CD4-positive, alpha-beta T cell treated with Interleukin-4 for 1 hour (primary cell): ENCODE measurements at places on chromosomes 4 and X.
A peak's percentile ranks its signal among the peaks of the same experiment; 100 is the strongest.

- no peak for DNase-seq
Measured at GRCh38 chr4:94298725-94299252, 43.8 kb downstream of the HPGDS start.

DNA sequence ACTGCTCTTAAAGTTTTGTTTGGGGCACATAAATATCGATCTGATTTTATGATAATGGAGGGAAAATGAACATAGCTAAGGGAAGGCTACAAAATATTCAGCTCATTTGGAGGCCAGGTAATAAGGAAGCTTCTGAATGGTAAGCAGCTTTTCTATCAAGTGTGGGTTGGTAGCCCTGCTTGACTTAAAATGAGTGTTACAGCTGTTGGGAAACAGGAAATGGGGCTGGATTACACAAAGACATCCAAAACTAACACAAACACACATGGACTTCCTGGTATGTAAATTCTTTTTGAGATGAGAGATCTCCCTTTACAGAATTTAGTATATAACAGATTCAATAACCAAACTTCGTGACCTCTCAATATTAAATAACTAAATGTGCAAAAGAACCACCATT lies 58.0 kb downstream of the FGF16 start:
- no peak for DNase-seq

GRCh38 chr4:106585915-106586349 lies 217.4 kb upstream of the GIMD1 start:
- DNase-seq, result no peak

- DNase-seq, result no peak
Measured at GRCh38 chrX:150845091-150845490, 53.4 kb downstream of the CD99L2 start.

- no peak for DNase-seq
Measured at GRCh38 chr4:98996056-98996764, 689 bp downstream of the METAP1 start.

DNA sequence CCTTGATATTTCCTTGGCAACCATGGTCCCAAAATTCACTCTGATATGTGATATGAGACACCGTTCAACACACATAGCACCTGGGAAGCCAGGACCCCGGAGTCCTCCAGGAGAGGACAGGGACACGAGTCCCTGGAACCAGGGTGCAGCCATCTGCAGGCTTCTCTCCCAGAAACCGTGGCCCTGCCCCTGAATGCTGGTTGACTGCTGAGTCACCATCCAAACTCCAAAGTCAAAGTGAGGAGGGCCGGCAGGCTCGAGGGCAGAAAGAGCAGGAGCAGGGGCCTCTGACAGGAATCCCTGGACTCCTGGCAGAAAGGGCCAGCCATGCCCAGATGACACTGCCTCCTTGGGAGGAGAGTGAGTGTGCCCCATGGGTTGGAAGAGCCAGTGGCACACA lies 6.9 kb upstream of the PNMA6A start:
- no peak for DNase-seq

DNA sequence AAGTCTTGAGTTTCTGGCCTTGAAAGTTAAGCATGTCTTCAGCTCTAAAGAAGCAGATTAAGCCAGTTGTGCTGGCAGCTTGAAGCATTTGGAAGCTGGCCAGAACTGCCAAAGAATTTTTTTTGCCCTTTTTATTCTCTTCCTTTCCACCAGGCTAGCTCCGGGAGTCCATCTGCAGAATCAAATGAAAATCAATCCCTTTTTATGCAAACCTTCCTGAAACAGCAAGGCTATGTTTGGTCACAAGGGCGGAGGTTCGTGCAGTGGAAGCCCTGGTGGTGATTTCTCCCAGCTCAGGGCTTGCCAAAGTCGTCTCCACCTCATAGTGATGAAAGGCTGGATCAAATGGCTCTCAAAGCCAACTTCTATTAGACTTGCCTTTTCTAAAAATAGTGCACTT lies 21.6 kb upstream of the C4orf54 start:
- no peak for DNase-seq

DNA sequence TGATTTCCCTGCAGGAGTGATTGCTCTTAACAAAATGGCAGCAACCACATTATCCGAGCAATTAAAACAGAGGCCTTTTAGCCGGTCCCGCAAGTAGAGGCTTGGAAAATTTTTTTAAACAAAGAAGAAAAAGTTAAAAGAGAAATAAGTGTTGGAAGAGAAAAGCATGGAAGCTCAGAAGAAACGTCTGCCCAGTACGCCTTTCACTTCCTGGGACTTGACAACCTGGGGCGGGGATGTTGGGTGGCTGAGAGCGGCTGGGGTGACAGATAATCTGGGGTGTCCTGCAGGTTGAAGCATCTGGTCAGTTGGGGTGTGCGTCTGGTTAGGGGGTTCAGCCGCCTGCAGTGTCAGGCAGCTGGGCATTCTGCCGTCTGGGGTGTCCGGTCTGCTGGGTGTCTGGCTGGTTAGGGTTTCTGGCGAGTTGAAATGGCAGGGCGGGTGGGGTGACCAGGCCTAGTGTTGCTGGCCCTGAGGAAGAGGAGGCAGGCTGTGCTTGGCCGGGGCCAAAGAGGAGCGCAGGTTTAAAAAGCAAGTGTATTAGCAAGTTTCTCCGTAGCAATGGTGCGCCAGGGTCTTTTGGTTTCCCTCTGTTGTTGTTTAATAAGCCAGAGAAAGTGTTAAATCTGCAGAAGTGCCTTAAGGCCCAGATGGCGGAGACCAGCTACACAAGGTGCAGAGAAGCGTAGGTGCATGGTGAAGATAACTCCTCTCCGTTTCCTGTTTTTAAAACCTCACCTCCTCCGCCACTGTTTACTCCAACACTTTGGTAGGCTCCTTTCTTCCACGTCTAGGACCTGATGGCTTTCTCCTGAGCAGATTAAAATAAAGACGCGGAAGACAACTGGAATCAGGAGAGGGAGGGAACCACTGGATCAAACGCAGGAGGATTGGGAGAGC lies 5.6 kb downstream of the HAND2 start:
- DNase-seq, result no peak

DNA sequence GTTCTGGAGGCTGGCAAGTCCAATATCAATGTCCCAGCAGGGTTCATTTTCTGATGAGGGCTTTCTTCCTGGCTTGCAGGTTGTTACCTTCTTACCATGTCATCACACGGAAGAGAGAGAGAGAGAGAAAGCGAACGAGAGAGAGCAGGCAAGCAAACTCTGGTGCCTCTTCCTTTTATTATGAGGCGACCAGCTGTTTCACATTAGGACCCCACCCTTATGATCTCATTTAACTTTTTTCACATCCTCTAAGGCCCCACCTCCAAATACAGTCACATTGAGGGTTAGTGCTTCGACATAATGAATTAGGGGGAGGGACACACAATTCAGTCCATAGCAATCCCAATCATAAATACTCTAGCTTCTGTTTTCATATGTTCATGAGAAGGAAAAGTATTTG lies 10.6 kb upstream of the GPR174 start:
- DNase-seq, result peak; percentile 82

DNA sequence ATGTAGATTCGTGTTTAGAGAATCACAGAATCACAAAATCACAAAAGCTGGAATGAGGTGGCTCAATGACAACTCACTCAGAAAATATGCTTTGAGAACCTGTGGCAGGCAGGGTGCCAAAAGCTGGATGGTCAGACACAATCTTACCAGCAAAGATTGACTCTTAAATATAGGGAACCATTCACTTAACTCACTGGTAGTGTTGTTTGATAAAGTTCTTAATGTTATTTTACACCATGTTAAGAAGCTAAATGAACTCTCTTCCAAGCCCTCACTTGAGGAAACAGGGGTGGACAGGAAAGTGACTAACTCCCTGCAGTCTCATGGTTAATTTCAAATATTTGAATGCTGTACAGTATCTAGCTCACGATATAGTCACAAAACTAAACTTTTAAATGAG lies 5.7 kb upstream of the SCOC start:
- no peak for DNase-seq

GRCh38 chr4:164572877-164573279 lies 181.1 kb upstream of the SMIM31 start:
- no peak for DNase-seq

DNA sequence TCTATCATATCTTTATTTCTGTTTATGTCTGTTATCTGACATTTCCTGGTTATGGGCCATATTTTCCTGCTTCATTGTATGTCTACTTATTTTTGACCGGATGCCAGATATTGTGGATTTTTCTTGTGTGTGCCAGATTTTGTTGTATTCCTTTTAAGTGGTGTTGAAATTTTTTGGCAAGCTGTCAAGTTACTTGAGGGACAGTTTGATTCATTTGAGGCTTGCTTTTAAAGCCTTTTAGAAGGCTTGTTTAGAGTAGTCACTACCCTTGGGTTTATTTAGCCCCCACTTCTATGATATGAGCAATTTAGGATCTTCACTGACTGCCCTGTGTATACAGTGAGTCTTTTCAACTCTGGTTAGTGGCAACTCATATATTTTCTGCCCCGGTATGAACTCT lies 29.2 kb upstream of the NPY2R start:
- DNase-seq, result no peak

GRCh38 chr4:83276299-83277040 lies 8.1 kb downstream of the COQ2 start:
- DNase-seq, result peak; percentile 25

- no peak for DNase-seq
Measured at GRCh38 chr4:87192145-87192919, 28.1 kb downstream of the KLHL8 start.

DNA sequence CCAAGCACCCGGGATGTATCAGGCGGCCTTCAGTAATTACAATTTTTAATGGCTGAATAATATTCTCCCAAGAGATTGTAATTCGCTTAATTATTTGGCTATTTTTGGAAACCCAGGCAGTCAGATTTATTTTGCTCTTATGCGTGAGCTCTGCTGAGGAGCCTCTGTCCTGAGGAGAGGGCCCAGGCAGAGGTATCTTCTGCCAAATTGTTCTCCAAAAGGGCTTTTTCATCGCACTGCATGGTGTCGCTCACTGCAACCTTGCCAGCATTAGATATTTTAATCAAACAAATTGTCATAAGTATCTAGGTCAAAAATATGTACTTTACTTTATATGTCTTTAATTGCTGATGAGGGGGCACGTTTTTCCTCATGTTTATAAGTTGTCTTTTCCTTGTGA lies 5.8 kb downstream of the ATP2B3 start:
- DNase-seq, result no peak

DNA sequence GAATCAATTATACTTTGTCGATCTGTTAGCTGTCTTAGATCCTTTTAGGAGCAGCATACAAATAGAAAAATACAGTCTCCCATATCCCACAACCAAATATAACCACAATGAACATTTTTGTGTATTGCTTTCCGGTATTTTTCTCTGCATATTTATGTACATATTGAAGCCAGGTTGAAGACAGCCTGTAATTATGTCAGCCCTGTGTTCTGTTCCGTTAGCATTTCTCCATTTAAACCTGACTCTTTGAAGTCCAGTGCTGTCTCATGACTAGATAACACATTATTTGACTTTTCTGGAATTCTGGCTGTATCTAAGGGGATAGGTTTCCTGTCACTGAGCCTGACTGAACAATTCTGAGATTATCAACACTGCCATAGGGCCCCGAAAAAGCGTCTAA lies 4.0 kb upstream of the SLC34A2 start:
- no peak for DNase-seq

DNA sequence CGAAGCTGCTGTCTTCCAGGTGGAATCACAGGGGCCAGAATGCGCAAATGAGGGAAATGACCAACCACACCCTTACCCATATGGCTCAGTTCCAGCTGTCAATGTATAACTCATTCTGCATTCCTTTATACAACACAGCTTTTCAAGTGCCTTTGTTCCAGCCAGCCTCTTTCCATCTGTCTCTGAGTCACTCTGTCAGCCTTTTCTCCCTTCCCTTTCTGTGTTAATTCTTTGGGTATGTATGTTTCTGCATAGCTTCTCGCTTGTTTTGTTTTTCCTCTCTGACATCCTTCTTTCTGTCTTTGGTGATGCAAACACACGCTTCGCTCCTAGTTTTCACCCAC lies 54.5 kb downstream of the RS1 start:
- no peak for DNase-seq

DNA sequence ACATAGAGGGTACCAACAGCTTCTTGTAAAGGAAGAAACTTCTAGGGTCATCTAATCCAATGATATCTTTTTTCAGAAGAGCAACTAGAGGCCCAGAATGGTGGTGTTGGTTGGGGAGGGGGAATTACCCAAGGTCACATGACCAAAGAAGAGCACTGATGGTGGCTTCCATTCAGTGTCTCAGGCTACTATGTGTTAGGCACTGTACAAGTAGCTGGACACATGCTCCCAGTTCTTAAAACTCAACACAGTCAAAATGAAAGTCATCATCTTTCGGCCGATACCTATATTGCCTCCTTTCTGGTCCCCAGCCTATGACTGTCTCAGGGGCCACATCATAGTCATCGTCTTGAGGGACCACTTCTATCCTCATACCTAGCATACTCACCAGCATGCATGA lies 88.1 kb downstream of the ARHGAP6 start:
- DNase-seq, result no peak

GRCh38 chr4:76531597-76531996 lies 96.6 kb downstream of the SHROOM3 start:
- DNase-seq, result no peak

DNA sequence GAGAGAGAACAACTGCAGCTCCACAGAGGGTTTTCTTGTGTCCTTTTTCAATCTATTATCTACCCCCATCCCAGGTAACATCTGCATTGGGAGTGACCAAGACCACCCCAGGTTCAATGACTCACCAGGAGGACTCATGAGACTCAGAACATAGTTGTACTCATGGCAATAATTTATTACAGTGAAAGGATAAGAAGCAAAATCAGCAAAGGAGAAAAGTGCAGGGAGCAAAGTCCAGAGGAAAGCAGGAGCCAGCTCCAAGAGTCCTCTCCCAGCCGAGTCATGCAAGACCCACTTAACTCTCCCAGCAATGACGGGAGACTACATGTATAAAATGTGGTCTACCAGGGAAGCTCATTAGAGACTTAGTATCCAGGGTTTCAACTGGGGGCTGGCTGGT lies 129.5 kb upstream of the RBPJ start:
- DNase-seq, result no peak

- DNase-seq, result no peak
Measured at GRCh38 chr4:5539584-5539983, 168.8 kb downstream of the EVC2 start.

- DNase-seq, result no peak
Measured at GRCh38 chr4:169188204-169188603, 82.6 kb downstream of the SH3RF1 start.

GRCh38 chr4:38114386-38115150 lies 154.4 kb downstream of the PTTG2 start:
- no peak for DNase-seq

DNA sequence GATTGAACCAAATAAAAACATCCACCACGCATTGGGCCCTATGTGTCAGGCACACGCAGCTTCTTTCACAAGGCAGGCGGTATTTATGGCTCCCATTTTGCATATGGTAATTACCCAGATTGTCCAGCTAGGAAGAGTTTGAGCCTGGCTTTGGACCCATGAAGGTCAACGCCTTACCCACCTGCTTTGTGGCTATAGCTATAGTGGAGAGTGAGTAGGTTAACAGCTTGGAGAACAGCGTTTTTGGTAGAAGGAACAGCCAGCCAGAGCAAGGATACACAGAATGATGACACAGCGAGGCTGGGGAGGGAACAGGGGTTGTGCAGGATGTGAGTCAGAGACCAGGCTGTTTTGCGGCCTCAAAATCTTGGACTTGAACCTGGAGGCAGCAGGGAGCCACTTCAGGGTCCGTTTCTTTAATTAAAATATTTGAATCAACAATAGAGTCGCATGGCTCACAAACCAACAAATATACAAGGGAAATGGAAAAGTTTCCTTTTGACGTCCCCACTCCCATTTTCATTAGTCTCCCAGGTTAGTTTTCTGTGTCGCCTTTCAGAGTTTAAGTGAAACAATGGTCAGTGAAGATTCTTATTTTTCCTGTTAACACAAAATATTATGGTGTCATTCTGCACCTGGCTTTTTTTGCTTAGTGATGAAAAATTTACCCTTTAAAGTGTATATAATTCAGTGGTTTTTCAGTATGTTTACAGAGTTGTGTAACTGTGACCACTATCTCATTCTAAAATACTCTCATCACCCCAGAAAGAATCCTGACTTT lies 118.2 kb upstream of the STX18 start:
- DNase-seq, result no peak
